Ovary (tissue), 10 donors: ENCODE measurements at places on chromosomes 1 and 21. TPM values are rescaled to one million over a fixed set of nuclear protein-coding genes. Genes with fewer than 3 reads are reported as not detected.

DNA sequence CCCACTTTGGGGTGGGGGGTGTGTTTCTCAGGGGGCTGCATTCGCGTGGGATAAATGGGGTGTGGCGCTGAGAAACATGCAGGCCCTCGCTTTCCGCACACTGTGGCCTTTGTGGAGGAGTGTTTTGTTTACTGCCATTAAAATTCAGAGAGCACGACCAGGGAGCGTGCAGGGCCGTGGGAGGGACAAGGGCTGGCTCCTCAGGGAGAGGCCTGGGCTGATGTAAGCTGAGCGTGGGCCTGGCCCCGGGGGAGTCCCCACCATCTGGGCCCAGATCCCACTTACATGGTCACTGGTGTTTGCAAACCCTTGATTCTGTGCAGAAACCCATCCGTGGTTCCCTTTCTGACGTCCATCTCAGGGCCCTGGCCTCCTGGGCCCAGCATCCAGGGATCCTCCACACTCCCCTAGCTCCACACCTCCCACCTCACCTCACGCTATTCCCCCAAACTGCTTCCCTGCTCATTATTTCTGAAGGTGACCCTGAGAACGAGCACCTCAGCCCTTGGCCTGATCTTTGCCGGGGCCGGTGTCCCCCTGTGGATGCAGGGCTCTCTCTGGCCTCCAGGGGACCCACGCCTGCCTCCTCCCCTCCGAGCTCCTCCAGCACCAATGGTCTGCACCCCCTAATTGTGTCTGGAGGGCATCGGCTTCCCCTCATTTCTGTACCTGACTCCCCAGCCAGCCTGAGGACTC, 92.5 kb upstream of the SIM2 start:
- no peaks in the 10 kb centered on the region for H3K36me3 ChIP-seq
- no peak overlapping the region for H3K4me3 ChIP-seq
- no peaks in the 10 kb centered on the region for H3K4me1 ChIP-seq
- no peak overlapping the region for H3K27ac ChIP-seq
- no peak for DNase-seq
- no peaks in the 10 kb centered on the region for H3K27me3 ChIP-seq

C1QC gene
- 51.1 TPM for total RNA-seq

DNA sequence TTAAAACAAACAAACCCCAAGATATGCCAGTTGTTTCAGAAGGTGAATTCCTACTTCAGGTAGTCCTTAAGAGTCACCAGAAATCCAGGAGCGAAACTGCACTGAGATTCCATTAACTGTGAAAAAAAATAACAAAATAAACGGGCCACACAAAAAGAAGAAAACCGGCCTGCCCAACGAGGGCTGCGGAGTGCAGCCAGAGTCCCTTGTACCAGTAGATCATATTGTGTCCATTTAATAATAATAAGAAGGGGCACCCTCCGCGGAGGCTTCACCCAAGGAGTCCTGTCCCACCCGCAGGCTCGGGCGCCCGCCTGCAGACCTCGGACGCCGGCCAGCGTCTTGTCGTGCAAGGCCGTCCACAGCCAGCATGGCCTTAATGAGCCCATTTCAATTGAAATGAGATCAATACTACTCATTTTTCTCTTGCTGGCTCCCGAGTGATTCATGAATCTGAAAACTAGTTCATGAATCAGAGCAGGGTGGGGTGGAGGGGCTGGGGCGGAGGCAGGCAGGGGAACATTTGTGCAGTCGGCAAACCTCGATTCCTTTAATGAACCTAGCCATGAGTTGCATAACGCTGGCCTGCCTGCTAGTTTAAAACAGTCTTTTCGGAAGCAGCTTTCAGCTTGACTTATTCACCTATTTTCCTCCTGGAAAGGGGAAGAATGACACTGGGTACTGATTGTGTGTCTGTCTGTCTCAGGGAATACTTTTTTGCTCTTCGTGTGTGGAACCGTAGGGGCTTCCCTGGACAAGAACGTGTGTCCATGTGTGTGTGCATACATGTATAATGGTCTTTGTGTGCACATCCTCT, 113.1 kb upstream of the IRF2BP2 start:
- peak; percentile 70 for DNase-seq
- no peaks in the 10 kb centered on the region for H3K36me3 ChIP-seq
- H3K27me3 ChIP-seq: no peaks in the 10 kb centered on the region
- peaks cover 53% of the 10 kb centered on the region for H3K4me1 ChIP-seq

POMGNT1 gene
- 40.2 TPM for total RNA-seq

GRCh38 chr1:221620437-221621384, 121.2 kb downstream of the DUSP10 start:
- no peaks in the 10 kb centered on the region for H3K36me3 ChIP-seq
- H3K4me3 ChIP-seq: no peak overlapping the region
- H3K4me1 ChIP-seq: no peaks in the 10 kb centered on the region
- H3K27ac ChIP-seq: no peak overlapping the region
- H3K27me3 ChIP-seq: no peaks in the 10 kb centered on the region
- DNase-seq: no peak

- no peak overlapping the region for H3K27ac ChIP-seq
- H3K4me3 ChIP-seq: no peak overlapping the region
- DNase-seq: no peak
- H3K36me3 ChIP-seq: no peaks in the 10 kb centered on the region
Measured at GRCh38 chr21:44372616-44373015, 19.2 kb downstream of the TRPM2 start.

PADI4 gene
- total RNA-seq: 1.8 TPM

DNA sequence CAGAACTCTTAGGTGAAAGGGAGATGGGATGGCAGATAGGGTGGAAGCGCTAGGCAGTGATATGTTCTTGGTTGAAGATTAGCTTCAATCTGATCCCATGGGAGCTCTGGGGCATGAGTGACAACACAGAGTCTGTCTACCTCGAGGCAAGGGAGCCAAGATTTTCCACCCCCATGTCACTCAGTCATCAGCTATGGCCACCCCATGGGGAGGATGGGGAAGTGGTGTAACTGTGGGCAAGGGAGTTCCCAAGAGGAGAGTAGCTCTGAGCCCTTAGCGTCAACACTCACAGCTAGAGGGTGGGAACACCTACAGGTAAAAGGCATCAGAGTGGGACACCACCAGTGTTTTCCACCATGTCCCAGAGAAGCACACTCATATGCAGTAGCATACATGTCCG, 30.3 kb upstream of the C1QA start:
- no peak overlapping the region for H3K4me3 ChIP-seq
- no peaks in the 10 kb centered on the region for H3K27me3 ChIP-seq
- H3K4me1 ChIP-seq: no peaks in the 10 kb centered on the region
- no peak for DNase-seq

DNA sequence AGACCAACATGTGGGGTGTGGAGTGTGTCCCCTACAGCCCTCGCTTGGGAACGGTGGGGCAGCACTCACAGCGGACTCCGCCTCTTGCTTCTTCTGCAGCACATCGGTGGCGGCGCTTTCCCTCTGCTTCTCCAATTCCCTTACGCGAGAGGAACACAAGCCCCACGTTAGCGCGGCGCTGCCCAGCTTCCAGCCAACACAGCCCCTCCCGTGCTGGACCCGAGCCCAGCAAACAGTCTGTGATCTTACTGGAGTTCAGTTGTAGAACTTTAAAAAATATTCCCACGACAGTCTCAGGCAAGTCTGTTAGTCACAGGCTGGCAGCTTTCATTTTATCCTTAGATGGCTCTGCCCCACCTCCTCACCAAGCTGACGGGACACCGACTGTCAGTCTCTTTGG, 13.6 kb downstream of the THAP3 start:
- no peak overlapping the region for H3K27ac ChIP-seq
- DNase-seq: peak; percentile 90
- H3K4me3 ChIP-seq: no peak overlapping the region
- H3K4me1 ChIP-seq: no peaks in the 10 kb centered on the region
- no peaks in the 10 kb centered on the region for H3K36me3 ChIP-seq

GRCh38 chr1:209404577-209404976, 178.9 kb upstream of the CAMK1G start:
- no peaks in the 10 kb centered on the region for H3K36me3 ChIP-seq
- H3K27ac ChIP-seq: no peak overlapping the region
- H3K27me3 ChIP-seq: no peaks in the 10 kb centered on the region
- no peak overlapping the region for H3K4me3 ChIP-seq
- DNase-seq: no peak

- H3K4me3 ChIP-seq: no peak overlapping the region
- no peak overlapping the region for H3K27ac ChIP-seq
- no peaks in the 10 kb centered on the region for H3K36me3 ChIP-seq
- peaks cover 2% of the 10 kb centered on the region for H3K4me1 ChIP-seq
- H3K27me3 ChIP-seq: no peaks in the 10 kb centered on the region
- no peak for DNase-seq
Measured at GRCh38 chr1:3336641-3337630, 117.5 kb upstream of the ARHGEF16 start.

DTL gene
- 2.0 TPM for total RNA-seq

HES4 gene
- total RNA-seq: 6.1 TPM

ADAMTS5 gene
- 21.0 TPM for total RNA-seq

GPA33 gene
- 0.56 TPM for total RNA-seq

DNALI1 gene
- 17.8 TPM for total RNA-seq

GRCh38 chr1:145729666-145730436, 10.6 kb downstream of the CD160 start:
- H3K27me3 ChIP-seq: no peaks in the 10 kb centered on the region
- DNase-seq: no peak
- H3K27ac ChIP-seq: no peak overlapping the region

DNA sequence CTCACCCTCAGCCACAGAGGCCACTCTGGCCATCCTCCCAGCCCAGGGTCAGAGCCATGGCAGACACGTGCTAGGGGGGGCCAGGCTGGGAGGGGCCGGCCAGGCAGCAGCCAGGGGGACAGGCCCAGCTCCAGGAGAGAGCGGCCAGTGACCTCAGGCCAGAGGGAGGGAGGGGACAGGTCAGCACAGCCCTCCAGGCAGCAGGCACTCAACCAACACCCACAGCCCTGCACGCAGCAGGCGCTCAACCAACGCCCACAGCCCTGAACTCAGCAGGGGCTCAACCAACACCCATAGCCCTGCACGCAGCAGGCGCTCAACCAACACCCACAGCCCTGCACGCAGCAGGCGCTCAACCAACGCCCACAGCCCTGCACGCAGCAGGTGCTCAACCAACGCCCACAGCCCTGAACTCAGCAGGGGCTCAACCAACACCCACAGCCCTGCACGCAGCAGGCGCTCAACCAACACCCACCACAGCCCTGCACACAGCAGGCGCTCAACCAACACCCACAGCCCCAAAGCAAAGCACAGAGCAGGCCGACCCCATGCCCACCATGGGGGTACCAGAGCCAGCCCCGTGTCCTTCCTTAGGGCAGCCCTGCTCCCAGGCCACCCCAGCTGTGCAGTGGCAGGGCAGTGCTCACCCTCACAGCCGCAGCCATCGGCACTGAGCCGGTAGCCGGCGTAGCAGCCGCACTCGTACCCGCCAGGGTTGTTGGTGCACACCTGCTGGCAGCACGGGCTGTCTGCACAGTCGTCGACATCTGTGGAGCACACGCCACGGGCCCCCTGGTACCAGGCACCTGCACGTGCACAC, 55.9 kb downstream of the ARHGEF16 start:
- H3K4me1 ChIP-seq: no peaks in the 10 kb centered on the region
- no peak overlapping the region for H3K4me3 ChIP-seq
- DNase-seq: no peak

GRCh38 chr1:153626904-153627714, at the start of gene S100A13:
Gene S100A13, minus strand, starts transcription at chr1:153627505. Its CDS starts 1,033 bp downstream, at chr1:153626472.
- H3K4me1 ChIP-seq: peaks cover 3% of the 10 kb centered on the region
- H3K27me3 ChIP-seq: no peaks in the 10 kb centered on the region
- H3K36me3 ChIP-seq: no peaks in the 10 kb centered on the region
- peak within 1 kb of the TSS; percentile 36 for H3K4me3 ChIP-seq

AADACL4 gene
- not detected for total RNA-seq
